Left renal cortex interstitium (tissue), 4 donors: ENCODE measurements at places on chromosomes 12 and 14.

DNA sequence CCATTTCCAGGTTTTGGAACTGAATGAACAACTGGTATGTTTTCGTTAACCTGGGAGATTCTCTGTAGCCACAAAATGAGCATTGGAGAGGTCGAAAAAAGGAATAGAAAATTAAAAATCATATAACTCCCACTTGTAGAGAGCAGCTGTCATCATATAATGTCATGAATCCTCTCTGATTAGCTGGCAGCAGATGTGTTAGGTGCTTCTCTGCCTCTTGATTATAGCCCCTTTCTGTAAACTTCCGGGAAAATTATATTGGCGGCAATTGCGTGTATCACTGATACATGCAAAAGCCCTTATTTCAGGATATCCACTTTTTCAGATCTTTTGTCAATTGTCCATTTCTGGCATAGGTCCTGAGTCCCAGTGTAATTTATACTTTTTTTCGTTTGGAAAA lies 31.7 kb downstream of the FGD4 start:
- no peak for DNase-seq

- DNase-seq = no peak
Measured at GRCh38 chr12:112705037-112705632, 86.4 kb upstream of the RPH3A start.

DNA sequence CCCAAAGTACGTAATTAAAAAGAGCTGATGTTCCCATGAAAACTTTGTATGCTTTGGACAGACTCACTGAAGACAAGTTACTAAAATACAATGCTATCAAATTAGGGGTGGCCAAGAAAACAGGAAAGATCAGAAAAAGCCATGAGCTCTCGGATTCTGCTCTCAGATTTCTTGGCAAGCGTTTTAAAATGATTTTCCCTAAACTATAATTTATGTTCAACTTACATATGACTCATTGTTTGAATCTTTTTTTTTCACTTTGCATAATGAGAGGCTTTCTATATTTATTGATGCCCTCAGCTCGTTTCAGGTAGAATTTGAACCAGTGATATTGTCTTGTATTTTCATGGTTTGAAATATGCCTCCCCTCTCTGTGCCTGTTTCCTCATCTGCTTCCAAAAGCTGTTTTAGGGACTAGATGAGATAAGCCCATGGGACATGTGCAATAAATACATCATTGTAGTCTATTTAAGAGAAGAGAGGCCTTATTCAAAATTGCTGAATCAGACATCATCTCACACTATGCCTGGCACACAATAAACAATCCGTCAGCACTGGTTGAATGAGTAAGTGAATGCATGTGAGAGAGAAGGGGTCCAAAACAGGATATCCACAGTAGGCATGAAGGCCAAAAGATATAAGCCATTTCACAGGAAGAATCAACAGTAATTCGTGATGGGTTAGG lies 4.7 kb upstream of the IPO8 start:
- DNase-seq = no peak

- no peak for DNase-seq
Measured at GRCh38 chr12:66726556-66726955, 47.7 kb upstream of the GRIP1 start.

DNA sequence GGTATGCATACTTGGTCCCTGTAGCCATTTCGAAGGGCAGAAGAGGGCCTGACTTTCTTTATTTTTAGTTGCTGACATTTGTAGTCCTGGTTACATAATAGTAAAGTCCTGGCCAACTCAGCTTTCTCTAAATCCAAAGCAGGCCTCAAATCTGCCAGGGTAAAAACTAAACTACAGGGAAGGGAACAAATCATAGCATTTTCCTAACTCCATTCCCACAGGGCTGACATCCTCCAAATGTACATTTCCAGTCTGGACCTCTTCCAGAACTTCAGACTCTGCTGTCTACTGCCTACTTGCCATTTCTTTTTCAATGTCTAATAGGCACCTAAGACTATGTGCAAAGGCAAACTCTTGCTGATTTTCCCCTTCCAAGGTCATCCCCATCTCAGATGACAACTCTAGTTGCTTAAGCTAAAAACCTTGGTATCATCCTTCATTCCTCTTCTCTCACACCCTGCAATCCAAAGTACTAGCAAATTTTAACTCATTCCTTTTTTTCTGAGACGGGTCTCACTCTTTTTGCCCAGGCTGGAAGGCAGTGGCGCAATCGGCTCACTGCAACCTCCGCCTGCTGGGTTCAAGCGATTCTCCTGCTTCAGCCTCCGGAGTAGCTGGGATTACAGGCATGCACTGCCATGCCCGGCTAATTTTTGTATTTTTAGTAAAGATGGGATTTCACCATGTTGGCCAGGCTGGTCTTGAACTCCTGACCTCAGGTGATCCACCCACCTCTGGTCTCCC lies 2.0 kb downstream of the DDIT3 start:
- DNase-seq = no peak

DNA sequence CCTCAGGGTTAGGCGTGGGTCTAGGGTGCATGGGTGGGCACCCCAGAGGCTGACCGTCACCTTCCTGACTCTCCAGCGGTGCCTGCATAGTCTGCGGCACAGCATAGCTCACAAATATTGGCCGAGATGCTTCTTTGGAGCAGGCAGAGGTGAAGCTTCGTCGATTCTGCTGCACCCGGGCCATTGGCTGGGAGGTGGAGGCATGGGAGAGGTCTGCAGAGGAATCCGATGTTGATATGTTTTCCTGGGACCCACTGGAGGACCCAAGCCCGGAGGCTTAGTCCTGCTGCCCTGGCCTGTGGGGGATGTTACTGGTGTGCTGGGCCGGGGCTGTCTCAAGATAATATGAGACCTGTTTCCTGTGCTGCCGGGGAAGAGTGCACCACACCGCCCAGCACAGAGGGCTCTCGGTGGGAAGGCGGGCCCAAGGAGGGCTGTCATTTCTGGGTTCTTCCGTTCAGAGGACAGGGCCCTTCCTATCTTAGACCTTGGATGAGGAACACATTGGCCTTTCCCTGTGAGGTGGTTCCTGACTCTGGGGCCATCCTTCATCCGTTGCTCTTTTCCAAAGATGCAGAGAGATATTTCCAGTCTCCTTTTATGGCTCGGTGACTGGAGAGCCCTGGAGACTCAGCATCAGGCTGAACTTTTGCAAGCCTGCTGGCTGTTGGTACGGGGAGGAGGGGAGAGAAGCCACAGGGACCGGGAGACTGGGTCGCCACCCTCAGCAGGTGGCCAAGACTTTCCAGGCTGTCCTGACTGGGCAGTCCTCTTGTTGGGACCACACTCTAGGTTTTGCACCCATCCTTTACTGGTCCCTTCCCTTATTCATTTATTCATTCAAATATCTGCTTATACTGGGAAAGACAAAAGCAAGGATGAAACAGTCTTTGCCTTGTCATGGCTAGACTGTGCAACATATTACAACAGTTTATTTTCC lies 143.5 kb downstream of the TSPAN9 start:
- DNase-seq = no peak

DNA sequence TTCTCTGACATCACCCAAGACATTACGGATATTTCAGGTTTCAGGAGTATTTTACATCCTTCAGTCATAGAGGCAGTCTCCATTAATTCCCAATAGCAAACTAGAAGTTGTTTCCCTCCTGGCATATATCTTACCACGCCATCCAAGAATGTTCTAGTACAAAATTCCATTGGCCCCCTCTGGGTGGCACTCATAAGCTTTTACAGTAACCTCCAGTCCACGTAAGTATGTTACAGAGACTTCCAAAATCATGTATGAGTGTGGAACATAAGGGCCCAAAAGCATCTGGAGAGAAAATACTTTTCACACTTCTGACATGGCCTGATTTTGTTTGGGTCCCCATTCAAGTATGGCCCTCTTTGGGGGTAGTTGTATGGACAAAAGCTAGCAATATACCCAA lies 58.1 kb upstream of the DHRS4 start:
- DNase-seq = no peak

DNA sequence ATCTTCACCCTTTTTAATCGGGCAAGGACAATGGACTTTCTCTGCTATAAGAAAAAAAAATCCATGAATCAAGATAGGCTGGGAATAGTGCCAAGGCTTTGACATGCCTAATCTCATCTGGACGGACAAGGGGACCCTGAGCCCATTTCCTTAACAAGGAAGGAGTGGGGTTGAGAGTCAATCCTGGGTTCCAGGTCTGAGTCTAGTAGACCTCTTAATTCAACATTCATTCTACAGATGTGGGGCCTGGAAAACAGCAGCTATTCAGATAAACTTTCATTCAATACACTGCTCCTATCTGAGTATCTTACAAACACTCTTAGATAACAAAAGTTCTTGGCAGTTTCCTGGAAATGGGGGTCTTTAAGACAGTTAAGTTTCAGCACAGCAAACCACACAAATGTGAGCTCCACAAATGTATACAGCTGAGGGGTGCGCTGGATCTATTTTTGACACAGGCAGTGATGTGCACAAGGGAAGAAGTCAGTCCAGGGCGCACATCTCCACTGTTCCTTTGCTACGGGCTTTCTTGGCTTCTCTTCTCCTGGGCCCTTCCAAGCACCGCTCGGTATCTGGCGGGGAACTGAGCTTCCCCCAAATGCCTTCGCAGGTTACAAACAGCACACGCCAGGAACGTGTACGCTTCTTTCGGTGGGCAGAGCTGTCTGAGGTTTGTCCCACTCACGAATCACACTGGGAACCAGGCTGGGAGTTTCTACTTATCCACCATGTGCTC lies 82.2 kb upstream of the GPR68 start:
- no peak for DNase-seq

DNA sequence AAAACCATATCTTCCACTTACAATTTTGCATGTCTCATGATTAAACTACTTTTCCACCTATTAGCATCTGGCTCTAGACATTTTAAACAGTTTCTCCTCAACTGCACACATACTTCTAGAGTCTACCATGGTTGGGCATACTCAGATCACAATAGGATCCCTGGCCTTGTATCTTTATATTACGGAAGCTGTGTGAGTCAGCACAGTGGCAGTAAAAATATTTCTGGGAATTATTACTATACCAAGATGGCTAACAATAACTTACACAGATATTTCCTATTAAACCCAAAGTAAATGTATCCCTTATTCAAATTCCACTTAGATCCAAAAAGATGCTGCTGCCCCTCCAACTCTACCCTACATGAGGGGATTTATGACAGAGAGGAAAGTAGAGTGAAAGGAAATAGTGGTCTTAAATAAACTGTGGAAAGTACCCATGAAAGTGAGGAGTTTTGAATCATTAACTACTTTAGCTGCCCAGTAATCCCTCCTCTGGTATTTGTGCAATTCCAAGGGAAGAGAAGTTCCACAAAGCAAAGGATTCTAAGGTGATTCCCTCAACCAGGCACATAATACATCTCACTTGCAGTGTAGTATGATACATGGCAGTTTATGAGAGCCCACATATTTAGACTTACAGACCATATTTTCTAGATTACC lies 14.0 kb upstream of the CPSF6 start:
- DNase-seq = no peak

DNA sequence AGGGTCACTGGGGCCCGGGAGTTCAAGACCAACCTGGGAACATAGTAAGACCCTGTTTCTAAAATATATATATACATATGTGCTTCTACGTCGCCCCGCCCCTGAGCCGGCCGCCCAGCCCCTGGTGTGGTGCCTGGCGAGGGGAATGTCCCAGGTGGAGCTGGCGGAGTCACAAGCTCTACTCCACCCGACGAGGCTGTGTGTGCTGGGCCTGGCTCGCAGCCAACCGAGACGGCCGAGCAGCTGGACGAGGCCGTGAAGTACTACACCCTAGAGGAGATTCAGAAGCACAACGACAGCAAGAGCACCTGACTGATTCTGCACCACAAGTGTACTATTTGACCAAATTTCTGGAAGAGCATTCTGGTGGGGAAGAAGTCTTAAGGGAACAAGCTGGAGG lies 22.1 kb upstream of the ITPK1 start:
- no peak for DNase-seq

GRCh38 chr14:49999146-49999761 lies 106.4 kb downstream of the ARF6 start:
- DNase-seq = no peak

DNA sequence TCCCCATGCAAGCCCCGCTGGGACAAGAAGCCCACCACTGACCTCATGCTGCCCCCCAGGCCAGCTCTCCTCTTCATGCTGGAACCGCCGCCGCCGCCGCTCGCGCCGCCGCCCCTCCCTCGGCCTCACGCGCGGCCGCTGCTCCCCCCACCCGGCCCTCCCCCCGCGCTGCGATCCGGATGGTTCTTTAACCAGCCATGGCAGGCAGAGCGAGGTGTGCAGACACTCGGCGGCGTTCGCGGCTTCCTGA lies at the start of gene DCAF5:
TSS of gene DCAF5 (minus strand) at position 218 of the 250 bp plus-strand sequence. CDS start at position 77, 141 bp downstream.
- no peak for DNase-seq

- no peak for DNase-seq
Measured at GRCh38 chr12:62130834-62131552, 129.2 kb upstream of the USP15 start.

DNA sequence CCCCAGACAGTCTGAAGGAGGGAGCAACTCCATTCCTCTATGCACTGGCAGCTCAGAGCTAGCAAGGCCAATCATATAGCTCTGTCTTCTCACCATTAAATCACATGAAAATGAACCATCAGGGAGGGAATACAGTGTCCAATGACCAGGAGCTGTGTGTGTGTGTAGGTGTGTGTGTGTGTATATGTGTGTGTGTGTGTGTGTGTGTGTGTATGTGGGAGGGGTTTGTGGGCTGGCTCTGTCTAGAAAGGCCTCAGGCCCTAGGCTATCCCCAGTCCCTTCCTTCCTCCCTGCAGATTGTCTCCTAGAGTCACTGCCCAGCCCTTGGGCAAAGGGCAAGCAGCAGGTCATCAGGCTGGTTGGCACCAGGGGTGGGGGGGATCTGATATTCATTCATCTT lies 5.7 kb upstream of the SUSD6 start:
- no peak for DNase-seq

DNA sequence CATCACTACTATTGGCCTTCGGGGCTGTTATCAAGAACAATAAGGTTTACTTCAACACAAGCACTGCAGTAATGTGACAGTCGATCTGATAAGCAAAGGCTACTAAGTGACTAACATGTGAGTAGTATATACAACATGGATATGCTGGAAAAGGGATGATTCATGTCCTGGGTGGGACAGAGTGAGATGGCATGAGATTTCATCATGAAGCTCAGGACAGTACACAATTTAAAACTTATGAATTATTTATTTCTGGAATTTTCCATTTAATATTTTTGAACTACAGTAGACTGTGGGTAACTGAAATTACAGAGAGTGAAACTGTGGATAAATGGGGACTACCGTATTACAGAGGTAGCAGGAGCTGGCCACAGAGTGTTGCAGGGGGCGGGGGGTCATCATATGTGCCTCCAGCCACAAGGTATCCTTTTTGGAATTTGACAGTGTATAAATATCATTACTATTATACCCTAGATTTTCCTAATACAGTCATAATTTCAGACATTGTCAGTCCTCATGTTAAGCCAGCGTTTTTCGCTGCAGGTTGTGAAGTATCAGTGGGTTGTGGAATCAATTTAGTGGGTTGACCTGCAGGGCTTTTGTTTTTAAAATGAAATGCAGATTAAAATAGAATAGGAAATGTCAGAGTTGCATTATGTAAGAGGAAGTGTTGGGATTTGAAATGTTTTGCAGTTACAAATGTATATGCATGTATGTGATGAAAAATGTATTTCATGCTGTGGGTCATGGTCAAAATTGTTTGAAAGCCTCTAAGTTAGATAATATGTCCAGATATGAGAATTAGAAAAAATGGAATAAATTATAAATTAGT lies 148.0 kb upstream of the NUDT4 start:
- DNase-seq = no peak
